ENCODE measurements at places on chromosomes 2 and 18. TPM values are rescaled to one million over a fixed set of nuclear protein-coding genes. Genes with fewer than 3 reads are reported as not detected.

DNA sequence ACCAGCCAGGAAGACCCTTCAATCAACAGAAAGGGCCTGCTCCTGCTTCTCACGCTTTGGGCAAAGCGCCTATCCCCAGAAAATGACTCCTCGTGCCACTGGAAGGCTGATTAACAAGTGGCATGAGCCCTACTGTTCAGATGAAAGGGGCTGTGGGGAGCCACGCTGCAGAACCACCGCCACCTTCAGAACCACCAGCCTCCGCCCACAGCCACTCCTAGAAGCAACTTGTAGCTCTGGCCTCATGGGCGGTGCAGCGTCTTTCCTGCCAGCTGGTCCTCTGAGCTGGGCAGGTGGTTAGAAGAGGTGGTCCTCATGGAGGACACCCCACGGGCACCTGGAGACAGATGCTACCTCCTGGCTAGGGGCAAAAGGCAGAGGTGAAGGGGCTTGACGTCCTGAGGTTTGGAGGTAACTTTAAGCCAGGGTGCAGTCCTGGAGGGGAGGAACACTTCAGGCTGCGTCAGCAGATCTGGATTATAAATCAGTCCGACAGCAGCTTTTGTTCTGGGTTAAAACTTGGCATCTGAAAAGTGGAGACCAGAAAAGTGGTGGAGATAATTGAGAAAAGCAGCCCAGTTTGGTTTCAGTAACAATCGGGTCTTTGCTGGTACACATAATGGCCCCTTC lies 861 bp upstream of the SEMA4C start:
- peak overlapping the region; percentile 91 for H3K4me3 ChIP-seq
- DNase-seq = peak; percentile 34
- H3K27me3 ChIP-seq = no peaks in the 10 kb centered on the region
- H3K27ac ChIP-seq = peak overlapping the region; percentile 86
- no peaks in the 10 kb centered on the region for H3K36me3 ChIP-seq

UGT1A10 gene
- total RNA-seq = 0.99 TPM

DNA sequence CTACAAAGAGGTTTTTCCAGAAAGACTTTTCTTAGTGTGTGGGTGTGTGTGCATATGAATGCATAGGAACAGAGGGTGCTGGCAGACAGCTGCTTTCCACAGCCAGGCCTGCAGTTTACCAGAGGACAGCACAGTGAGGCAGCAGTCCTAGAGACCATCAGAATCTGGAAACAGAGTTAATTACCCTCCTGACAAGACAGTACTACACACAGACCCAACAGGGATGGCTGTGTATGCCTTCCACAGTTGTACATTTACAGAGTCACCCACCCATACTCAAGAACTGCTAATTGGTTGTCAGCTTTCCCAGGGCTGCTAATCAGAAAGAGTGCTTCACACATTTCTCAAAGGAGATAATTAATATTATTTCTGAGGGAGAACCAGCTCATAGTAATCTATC lies 104.7 kb downstream of the FEZ2 start:
- H3K27ac ChIP-seq = no peak overlapping the region
- no peaks in the 10 kb centered on the region for H3K36me3 ChIP-seq
- no peak overlapping the region for H3K4me3 ChIP-seq
- H3K4me1 ChIP-seq = no peaks in the 10 kb centered on the region

SLC5A7 gene
- total RNA-seq = 0.26 TPM

GRCh38 chr2:19623488-19623887 lies 265.1 kb upstream of the OSR1 start:
- H3K27me3 ChIP-seq = no peaks in the 10 kb centered on the region
- no peaks in the 10 kb centered on the region for H3K36me3 ChIP-seq
- H3K27ac ChIP-seq = no peak overlapping the region
- no peaks in the 10 kb centered on the region for H3K4me1 ChIP-seq

CENPO gene
- total RNA-seq = 2.6 TPM

DNA sequence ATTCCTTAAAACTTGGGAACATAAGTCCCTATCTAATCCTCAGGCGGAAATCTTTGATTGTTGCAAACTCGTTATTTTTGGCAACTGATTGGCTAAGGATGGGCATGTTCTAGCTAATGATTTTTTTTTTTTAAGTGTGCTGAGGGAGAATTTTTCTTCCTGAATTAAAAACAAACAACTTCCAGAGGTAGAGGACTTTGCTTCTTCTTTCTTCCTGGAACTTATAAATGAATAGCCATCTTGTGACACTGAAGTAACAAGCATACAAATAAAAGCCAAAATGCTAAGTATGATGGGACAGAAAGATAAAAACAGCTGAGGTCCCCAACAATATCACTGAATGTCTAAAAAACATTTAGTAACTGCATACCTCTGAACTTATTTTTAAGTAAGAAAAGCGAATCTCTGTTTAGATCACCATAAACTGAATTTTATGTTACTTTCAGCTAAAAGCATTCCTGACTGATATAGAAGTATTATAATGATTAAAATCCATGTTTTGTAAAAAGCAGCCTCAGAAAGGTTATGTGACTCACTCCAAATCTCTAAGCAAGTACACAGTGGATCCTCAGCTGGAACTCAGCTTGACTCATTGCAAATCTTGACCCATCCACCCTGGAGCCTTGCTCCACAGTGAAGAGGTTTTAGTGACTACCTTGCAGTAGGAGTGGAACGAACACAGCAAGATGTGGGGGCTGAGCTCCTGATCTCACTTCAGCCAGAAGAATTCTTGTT lies 344.4 kb downstream of the CLIP4 start:
- H3K27me3 ChIP-seq = no peaks in the 10 kb centered on the region
- H3K4me3 ChIP-seq = no peak overlapping the region
- no peak for DNase-seq
- H3K36me3 ChIP-seq = no peaks in the 10 kb centered on the region

IL36RN gene
- total RNA-seq = not detected

- H3K4me3 ChIP-seq = no peak overlapping the region
- no peaks in the 10 kb centered on the region for H3K27me3 ChIP-seq
- peaks cover 14% of the 10 kb centered on the region for H3K4me1 ChIP-seq
These were observed 77.7 kb downstream of the GDF7 start for GRCh38 chr2:20744366-20745335.

MTLN gene
- total RNA-seq = 28.3 TPM

- H3K4me1 ChIP-seq = no peaks in the 10 kb centered on the region
- no peaks in the 10 kb centered on the region for H3K27me3 ChIP-seq
- H3K4me3 ChIP-seq = no peak overlapping the region
These were observed 79.6 kb downstream of the SLC4A10 start for GRCh38 chr2:161703863-161704262.

DNA sequence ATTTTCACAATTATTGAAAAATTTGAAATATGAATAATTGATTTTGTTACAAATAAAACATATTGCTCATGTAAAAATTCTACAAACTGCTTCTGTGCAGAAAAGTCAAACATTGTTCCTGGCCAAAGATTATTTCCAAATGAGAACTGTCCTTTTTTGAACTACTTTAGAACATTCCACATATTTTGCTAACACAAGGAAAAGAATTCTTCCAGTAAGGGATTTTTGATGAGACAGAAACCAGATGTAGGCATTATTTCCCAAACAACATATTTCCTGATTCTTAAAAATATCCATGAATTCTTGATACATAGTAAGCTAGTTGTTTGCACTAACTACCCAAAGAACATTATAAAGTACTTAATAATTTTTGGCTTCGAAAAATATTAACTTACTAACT lies 715.2 kb downstream of the CCDC85A start:
- no peaks in the 10 kb centered on the region for H3K27me3 ChIP-seq
- no peak overlapping the region for H3K4me3 ChIP-seq
- H3K36me3 ChIP-seq = no peaks in the 10 kb centered on the region
- no peak overlapping the region for H3K27ac ChIP-seq

Measured in body of pancreas (tissue), 4 donors.